Right ventricle myocardium superior (tissue), 1 donor: ENCODE measurements at places on chromosomes 3 and 15. TPM values are rescaled to one million over a fixed set of nuclear protein-coding genes. Genes with fewer than 3 reads are reported as not detected.

Gene TM6SF1
- total RNA-seq = 6.8 TPM

- DNase-seq = no peak
Observed at GRCh38 chr15:76756381-76756780, 148.8 kb downstream of the SCAPER start.

DNA sequence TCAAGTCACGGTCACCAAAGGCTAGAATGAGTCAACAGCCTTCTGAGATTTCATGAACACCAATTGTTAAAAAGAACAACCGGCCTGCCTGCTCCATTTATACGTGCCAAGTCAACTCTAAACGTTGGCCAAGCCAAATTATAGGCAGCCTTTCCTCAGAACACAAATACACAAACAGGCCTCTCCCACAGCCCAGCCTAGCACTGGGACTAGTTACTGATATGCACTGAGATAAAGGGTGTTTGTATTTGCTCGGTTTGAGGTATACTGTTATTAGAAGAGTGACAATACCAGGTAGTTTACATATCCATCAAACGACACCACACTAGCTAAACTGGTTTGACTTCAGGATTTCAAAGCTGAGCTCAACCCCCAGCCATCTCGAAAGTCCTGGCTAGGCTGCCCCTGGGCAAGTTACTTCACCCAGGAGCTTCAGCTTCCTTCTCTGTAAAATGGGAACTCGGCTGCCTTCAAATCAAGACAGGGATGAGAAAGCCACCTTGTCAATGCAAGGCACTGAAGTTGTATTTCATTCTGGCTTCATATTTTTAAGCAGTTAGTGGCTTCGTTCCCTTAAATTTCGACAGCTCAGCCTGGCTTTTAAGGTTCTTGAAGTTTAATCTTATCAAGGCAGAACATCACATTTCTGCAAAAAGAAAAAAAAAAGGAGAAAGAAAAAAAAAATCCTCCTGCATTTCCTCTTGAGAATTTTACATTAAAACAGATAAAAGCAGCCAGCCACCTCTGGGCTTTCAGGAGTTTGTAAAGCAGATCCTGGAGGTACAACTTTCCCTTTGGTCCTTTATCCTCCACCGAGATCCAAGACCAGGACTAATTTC, 4.0 kb downstream of the TLE3 start:
- no peak for DNase-seq

- no peak for DNase-seq
Observed at GRCh38 chr3:96900566-96900965, 86.2 kb downstream of the EPHA6 start.

DNA sequence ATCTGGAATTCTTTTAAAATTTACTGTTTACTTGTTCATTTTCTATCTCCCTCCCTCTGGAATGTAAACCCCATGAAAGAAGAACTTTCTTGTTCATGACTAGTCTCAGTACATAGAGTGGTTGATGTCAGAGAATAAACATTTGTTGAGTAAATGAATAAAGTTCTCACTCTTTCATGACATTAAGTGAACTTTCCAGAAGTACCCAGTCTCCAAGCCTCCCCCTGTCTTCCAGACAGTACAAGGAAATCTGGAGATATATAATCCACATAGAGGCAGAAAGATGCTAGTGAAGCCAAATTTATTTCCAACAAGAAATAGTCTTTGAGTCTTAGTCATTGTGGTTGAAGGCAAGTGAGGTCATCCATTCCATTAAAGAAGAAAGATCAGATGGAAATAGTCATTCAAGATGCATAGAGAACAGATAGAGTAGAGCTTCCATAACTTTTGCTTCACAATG, 71.5 kb upstream of the GALNT15 start:
- no peak for DNase-seq

DNA sequence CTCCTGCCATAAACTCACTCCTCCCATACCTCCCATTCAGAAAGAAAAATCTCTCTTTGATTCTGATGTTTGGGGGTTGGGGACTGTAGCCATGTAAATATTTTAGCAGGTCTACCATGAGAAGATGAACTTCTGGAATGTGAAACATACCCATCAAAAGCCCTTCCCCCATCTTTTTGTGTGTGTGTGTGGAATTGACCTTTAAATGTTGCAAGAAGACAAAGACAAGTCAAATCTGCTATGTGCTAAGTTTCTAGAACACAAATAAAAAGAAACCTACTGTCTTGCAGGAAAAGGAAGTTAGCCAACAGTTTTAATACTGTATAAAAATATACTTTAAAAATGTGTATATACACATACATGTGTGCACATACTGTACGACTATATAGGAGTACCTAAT, 29.7 kb upstream of the USP50 start:
- no peak for DNase-seq

Gene DPPA2
- not detected for total RNA-seq

DNA sequence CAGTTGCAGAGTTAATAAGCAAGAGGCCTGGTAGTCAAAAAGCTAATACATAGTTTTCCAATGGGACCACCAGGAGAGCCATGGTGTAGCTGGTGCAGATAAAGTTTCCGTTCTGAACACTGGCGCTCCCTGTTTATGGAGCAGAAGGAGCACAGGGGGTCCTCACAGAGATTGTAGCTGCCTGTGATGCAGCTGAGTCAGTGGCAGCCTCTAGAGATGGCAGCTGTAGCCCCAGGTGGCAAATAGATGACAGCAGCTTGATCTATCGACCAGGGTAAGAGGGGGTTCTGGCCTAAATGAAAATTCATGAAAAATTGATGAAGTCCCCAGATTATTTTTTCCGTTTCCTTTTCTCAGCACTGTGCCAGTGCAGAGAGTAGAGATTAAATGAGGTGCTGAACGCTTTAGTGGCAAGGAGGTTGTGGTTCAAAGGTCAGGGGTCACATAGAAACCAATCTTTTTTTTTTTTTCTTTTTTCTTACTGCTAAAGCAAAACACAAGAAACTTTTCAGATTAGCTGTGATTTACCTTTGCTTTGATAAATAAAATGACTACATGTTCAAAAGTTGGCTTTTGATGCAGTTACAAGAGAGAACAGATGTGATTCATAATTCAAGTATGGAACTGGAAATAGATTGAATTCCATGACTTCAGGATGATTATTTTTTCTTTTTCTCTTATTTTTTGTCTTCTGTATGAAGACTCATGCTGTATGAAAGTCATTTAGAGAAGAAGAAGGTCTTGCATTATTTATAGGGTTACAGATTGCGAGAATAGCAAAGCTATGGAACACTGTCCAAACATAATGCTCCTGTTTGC, 63.3 kb downstream of the ROBO2 start:
- DNase-seq = no peak

Gene SLC22A14
- total RNA-seq = not detected

DNA sequence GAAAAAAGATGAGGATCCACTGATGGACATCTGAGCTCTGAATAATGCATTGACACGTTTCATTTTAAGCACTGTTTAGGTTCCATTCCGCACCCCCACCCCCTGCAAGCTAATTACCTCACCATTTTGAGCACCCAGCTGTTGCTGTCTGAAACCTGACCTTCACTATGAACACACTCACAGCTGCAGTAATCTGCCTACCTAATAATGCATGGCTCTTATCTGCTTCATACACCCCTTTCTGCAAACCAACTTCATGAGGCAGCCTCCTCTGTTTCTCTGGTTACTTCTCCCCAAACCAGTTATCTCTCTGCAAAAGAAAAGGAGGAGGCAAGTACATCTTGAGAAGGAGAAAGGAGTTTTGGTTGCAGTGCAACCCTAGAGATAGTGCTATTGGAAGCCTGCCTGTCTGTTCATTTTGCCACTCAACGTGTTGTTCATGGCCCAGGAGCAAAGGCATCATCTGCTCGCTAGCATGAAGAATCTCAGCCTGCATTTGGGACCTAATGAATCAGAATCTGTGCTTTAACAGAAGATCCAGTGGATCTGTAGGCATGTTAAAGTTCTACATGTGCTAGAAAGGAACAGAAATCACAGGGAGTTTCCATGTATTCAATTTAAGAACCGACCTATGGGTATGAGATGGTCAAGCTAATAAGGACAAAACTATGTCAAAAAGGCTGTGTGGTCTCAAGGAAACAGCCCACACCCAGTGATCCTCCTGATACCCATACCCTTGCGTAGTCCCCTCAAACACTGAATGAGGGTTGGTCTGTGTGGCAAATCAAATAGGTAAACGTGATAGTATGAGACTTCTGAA, 87.2 kb downstream of the MB21D2 start:
- no peak for DNase-seq

Gene RHO
- not detected for total RNA-seq

GRCh38 chr15:59005579-59005978, 18.1 kb downstream of the RNF111 start:
- DNase-seq = no peak
